ENCODE measurements at places on chromosomes 11 and 22. TPM values are rescaled to one million over a fixed set of nuclear protein-coding genes. Genes with fewer than 3 reads are reported as not detected.

The RTN4R gene
- total RNA-seq = 33.4 TPM

The SYT13 gene
- 17.1 TPM for total RNA-seq

The CCDC87 gene
- total RNA-seq = 1.2 TPM

The OR10G6 gene
- not detected for total RNA-seq

The TEX54 gene
- total RNA-seq = not detected

The THRSP gene
- not detected for total RNA-seq

The ABCG4 gene
- total RNA-seq = 1.0 TPM

The HIC2 gene
- 28.0 TPM for total RNA-seq

The ZNF74 gene
- total RNA-seq = 94.0 TPM

The CECR2 gene
- 106 TPM for total RNA-seq

The SCGB1D2 gene
- total RNA-seq = not detected

The APOA5 gene
- 0.35 TPM for total RNA-seq

The PRDM10 gene
- 14.9 TPM for total RNA-seq

The CATSPERZ gene
- not detected for total RNA-seq

The FGF4 gene
- 9.2 TPM for total RNA-seq

The RAB38 gene
- 14.2 TPM for total RNA-seq

The UPB1 gene
- total RNA-seq = not detected

The CDHR5 gene
- total RNA-seq = not detected

The APOBEC3G gene
- 2.6 TPM for total RNA-seq

The KRTAP5-10 gene
- not detected for total RNA-seq

The SHANK2 gene
- total RNA-seq = 73.1 TPM

The ACR gene
- total RNA-seq = 2.2 TPM

The METTL15 gene
- 19.8 TPM for total RNA-seq

The MYOD1 gene
- total RNA-seq = not detected

The TSPO gene
- 44.7 TPM for total RNA-seq

The TMPRSS6 gene
- total RNA-seq = not detected

The APOL4 gene
- total RNA-seq = not detected

The MCM5 gene
- 287 TPM for total RNA-seq

The GRAP2 gene
- total RNA-seq = 0.42 TPM

The OR2AG2 gene
- 0.31 TPM for total RNA-seq

The OR5A1 gene
- total RNA-seq = 0.03 TPM

The MAML2 gene
- 5.7 TPM for total RNA-seq

The IFITM5 gene
- not detected for total RNA-seq

The SLC1A2 gene
- total RNA-seq = 1.7 TPM

The MYO18B gene
- 0.45 TPM for total RNA-seq

The SLC22A8 gene
- not detected for total RNA-seq

The OR10W1 gene
- total RNA-seq = not detected

The ACTN3 gene
- 3.8 TPM for total RNA-seq

The NXPE4 gene
- total RNA-seq = not detected
